ENCODE measurements at places on chromosomes 12 and 14.

- no peak for DNase-seq
Measured at GRCh38 chr14:75904311-75904710, 77.5 kb downstream of the TGFB3 start.

- DNase-seq = no peak
Measured at GRCh38 chr14:79098324-79098723, 928.2 kb downstream of the NRXN3 start.

- no peak for DNase-seq
Measured at GRCh38 chr14:21039585-21040369, 2.4 kb upstream of the RNASE7 start.

- DNase-seq = no peak
Measured at GRCh38 chr12:96864335-96864734, 42.7 kb upstream of the NEDD1 start.

DNA sequence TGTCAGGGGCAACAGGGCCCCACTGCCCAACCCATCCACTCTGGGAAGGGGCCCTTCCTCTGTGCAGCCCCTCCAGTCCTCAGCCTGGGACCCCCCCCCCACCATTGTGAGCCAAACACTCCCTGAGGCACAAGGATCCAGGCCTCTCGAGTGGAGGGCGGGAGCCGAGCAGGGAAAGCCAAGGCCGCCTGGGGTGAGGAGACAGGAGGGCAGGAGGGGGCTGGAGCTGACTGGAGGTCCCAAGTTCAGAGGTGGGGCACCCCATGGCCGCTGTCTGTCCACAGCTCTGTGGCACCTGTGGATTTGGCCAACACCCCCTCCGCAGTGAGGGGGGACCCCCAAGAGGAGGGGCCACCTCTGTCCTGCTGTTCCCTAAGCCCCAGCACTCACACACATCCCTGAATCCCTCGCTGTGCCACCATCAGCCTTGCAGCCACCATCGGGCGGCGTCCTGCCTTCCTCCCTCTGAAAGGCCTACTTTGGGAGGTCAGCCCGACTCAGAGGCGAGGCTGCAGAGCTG lies 25.4 kb upstream of the C14orf180 start:
- no peak for DNase-seq

GRCh38 chr14:95062946-95063345 lies 94.4 kb downstream of the DICER1 start:
- DNase-seq = no peak

- DNase-seq = no peak
Measured at GRCh38 chr14:92663049-92663448, 85.4 kb downstream of the LGMN start.

GRCh38 chr14:52443506-52443905 lies 108.8 kb downstream of the TXNDC16 start:
- no peak for DNase-seq

- no peak for DNase-seq
Measured at GRCh38 chr12:1444142-1444516, 150.3 kb downstream of the FBXL14 start.

- no peak for DNase-seq
Measured at GRCh38 chr12:93108985-93109384, 179.9 kb upstream of the EEA1 start.

DNA sequence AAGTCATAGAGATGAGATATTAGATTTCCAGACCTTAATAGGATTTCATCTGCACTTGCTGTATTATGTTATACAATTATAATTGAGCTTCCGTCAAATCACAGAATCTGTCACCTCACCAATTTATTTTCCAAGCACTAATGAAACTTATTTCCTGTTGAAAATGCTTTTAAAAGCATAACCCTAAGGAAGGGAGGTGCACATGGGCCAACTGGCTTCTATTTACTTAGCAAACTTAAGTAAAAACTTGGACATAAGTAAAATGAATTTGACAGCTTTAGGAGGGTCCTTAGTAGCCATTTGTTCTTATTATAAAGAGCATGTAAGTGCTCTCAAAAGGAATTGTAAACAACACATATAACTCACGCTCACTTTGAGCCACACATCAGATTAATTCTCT lies 462.2 kb upstream of the TMPO start:
- DNase-seq = no peak

DNA sequence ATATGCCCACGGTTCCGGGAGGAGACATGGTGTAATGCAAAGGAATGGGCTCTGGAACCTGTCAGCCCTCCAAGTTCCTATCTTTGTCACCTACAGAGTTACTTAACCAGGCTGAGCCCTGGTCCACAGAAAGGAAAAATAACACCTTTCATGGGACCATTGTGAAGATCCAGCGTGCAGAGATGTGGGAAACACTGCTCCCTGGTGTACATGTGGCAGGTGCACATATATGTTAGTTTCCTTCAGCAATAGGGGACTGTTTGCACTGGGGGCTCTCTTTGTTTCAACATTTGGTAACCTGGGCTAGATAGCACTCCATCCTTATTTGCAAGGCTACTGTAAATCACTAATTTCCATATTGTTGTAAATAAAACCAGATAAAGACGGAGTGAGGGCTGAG lies 72.3 kb downstream of the ANO2 start:
- DNase-seq = no peak

- no peak for DNase-seq
Measured at GRCh38 chr14:101349108-101349507, 212.2 kb upstream of the DIO3 start.

DNA sequence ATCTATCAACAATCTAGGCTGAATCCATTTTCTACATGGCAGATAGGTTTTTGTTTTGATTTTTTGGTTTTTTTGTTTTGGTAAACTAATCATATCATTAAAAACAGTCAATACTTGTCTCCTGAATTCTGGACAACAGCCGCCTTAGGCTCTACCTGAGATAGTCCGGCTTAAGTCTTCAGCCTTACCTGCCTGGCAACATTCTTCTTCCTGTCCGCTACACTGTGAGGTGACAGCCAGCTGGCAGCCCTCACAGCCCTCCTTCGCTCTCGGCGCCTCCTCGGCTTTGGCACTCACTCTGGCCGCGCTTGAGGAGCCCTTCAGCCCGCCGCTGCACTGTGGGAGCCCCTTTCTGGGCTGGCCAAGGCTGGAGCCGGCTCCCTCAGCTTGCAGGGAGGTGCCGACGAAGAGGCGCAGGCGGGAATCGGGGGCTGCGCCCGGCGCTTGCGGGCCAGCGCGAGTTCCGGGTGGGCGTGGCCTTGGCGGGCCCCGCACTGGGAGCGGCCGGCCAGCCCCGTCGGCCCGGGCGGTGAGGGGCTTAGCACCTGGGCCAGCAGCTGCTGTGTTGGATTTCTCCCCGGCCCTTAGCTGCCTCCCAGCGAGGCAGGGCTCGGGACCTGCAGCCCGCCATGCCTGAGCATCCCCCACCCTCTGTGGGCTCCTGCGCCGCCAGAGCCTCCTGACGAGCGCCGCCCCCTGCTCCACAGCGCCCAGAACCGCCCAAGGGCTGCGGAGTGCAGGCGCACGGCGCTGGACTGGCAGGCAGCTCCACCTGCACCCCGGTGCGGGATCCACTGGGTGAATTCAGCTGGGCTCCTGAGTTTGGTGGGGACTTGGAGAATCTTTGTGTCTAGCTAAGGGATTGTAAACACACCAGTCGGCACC lies 49.0 kb downstream of the MDGA2 start:
- DNase-seq = no peak

- no peak for DNase-seq
Measured at GRCh38 chr14:20412411-20412810, 890 bp downstream of the TEP1 start.

DNA sequence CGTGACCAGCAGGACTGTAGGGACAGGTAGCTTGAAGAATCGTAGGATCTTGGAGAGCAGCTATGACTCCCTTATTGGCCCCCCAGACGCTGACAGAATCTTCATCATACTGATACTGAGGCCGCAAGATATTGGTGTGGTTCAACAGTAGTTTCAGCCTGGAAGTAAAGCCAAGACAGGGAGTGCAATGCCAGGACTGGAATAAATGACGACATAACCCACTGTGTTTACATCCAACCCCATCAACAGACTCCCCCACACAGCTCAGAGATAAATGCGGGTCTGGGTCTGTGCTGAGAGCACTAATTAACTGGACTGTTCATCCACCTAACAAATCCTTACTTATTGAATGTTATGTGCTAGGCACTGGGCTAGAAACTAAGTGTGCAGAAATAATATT lies 16.6 kb downstream of the NOXRED1 start:
- DNase-seq = no peak

- DNase-seq = no peak
Measured at GRCh38 chr14:33934043-33934750, 16.7 kb downstream of the EGLN3 start.

GRCh38 chr14:95336192-95336760 lies 16.6 kb upstream of the CLMN start:
- DNase-seq = no peak

GRCh38 chr12:41510470-41510869 lies 322.4 kb downstream of the PDZRN4 start:
- DNase-seq = no peak

- no peak for DNase-seq
Measured at GRCh38 chr14:24679248-24679961, 45.4 kb upstream of the GZMB start.

- DNase-seq = no peak
Measured at GRCh38 chr14:92430686-92431085, 82.9 kb upstream of the RIN3 start.

All from stimulated activated CD8-positive, alpha-beta memory T cell treated with anti-CD3 and anti-CD28 coated beads, Interleukin-4, amount 100 ng/mL, for 4 hours (primary cell).